Stimulated activated naive CD8-positive, alpha-beta T cell treated with anti-CD3 and anti-CD28 coated beads, Interleukin-15, amount 100 ng/mL, for 72 hours (primary cell): ENCODE measurements at places on chromosomes 2 and 18.
A peak's percentile ranks its signal among the peaks of the same experiment; 100 is the strongest.

DNA sequence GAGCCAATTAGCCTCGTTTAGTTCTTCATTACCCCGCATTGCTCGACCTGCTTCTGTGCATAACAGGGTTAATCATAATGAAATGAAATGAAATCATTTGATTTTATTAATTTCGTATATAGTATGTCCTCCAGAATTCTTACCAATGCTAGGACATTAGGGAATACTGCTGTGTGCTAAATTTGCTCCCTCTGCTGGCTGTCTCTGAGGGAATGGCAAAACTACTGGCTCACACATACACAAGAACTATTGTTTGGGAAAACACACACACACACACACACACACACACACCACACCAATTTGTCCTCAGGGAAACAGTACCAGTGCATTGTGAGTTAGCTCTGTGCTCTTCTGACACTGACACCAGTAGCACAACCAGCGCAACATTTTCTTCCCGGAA is 273.3 kb upstream of the TCF4 start:
- no peak for DNase-seq

GRCh38 chr18:22385718-22386117 is 32.0 kb downstream of the CTAGE1 start:
- no peak for DNase-seq

DNA sequence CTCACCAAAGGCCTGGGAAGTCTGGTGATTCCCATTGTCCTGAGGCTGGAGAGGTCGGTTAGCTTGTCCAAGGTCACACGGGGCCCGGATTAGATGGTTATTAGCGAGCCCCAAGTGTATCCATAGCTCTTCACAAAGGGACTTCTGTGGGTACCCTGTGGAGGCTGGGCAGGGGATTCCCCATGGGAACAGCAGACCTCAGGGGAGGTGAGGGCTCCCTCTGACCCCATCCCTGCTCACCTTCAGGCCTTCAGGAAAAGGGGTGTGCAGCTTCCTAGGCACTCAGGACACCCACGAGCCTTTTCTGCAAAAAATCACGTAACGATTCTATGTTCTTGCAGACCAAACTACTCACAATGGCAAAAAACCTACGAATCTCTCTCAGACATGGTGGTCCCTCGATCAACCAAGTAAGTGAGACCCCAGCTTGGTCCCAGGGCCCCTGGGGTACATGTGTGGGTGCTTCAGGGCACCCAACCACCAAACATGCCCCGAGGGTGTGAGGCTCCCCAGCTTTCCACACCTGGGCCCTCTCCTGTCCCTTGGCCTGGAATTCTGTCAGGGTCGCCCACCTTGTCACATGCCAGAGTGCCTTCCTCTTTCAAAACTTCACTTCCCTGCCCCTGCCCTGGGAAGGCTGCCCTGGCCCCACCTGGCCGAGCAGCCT is 40.3 kb downstream of the PDIA6 start:
- DNase-seq: no peak

DNA sequence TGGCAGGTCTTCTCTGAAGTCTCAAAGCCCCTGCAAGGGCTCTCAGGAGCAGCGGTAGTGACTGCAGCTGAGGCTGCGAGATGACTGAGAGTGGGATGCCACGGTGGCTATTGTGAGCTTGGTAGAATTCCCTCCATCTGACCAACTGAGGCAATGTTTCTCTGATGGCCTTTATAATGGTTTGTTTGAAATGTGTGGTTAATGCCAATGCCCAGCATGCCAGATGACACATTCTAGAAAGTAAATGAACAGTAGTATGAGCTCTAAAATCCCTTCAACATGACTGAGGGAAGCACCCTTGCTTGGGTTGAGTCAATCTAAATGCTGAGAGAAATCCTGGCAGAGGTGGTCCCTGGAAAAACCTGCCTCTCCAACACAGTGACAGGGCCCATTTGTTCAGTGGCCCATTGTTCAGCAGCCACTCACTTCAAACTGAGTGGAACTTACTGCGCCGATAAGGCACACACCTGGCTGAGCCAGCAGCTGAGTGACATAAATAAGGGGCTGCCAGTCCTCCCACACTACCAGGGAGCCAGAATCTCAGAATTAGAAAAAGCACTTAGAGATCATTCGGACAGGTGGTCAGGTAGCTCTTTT is 31.7 kb downstream of the SULT1C2 start:
- no peak for DNase-seq

DNA sequence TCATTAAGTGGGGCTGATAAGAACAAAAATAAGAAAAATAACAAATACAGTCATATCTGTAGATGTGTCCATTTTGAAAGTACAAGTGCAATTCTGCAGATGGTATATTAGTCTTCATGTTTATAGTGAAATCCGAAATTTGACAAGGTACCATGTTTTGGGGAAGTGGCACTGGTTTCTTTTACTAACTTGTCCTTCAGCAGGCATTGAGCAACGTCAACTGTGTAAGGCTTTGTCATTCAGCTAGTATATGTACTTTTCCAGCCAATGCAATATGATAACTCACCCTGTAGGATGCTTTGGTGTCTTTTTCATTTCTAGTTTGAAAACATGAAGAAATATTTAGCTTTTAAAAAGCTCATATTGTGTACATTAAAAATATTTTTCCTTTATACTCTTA is 139.9 kb downstream of the MCFD2 start:
- DNase-seq: no peak

DNA sequence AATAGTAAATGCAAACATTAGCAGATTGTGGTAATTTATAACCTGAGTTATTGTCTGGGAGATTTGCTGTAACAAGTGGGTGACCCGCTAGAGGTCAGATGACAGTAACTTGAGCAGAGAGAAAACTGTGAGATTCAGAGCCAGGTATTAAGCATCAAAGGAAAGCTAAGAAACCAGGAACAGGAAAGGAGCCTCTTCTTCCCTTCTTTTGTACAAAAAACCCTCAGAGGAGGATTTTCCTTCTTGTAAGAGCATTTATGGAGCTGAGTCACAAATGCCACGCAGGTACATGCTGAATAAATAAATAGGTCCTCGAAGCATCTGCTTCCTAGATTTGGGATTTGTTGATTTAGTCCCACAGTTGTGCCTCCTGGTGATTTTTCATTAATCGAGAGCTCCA is 146.5 kb downstream of the SH3BP4 start:
- DNase-seq: no peak

DNA sequence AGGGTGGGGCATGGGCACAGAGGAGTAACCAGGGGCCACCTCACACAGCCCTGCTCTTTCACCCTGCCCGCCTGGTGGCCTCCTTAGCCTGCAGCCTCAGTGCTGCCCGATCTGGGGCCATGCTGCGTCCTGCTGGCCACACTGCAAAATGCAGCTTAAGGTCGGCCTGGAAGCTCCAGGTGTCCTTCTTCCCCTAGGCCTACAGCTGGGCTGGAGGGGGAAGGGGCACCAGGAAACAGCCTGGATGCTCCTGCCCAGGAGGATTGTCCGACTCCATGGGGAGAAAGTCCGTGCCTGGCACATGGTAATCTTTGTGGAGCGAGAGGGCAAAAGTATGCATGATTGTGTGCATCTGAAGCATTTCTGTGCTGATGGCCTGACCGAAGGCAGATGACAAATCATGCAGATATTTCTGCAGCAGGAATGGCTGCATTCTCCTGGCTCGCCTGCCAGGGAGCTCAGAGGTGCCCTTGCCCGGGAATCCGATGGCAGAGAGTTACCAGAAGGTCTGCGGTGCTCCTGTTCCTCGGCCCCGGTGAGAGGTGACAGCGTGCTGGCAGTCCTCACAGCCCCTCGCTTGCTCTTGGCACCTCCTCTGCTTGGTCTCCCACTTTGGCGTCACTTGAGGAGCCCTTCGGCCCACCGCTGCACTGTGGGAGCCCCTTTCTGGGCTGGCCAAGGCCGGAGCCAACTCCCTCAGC is 12.8 kb upstream of the ALPP start:
- no peak for DNase-seq

- DNase-seq: no peak
Measured at GRCh38 chr2:38200598-38200997, 124.6 kb upstream of the CYP1B1 start.

DNA sequence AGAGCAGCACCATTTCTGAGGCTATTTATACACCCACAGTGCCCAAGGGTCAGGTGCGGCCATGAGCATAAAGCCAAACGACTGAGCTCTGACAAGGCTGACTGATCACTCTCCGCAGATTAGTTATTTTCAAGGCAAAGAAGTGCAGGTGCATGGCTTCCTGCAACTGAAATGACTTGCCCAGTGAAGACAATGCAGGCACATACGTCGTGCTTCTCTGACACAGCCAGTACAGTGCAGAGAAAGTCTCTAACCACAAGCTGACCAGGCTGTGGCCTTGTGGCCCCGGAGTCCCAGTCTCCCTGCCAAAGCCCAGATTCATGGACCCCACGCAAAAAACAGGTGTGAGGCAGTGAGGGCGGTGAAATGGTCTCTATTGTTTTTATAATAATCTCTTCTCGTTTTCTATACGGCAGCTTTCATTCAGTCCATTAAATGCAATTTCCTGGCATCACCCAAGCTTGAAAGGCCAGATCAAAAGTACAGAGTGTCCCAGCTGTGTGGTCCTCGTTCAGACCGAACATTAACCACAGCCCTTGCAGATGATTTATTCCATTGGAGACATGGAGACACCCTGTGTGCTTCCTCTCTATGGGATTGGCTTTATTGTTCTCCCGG is 447.0 kb upstream of the ID2 start:
- DNase-seq: no peak

DNA sequence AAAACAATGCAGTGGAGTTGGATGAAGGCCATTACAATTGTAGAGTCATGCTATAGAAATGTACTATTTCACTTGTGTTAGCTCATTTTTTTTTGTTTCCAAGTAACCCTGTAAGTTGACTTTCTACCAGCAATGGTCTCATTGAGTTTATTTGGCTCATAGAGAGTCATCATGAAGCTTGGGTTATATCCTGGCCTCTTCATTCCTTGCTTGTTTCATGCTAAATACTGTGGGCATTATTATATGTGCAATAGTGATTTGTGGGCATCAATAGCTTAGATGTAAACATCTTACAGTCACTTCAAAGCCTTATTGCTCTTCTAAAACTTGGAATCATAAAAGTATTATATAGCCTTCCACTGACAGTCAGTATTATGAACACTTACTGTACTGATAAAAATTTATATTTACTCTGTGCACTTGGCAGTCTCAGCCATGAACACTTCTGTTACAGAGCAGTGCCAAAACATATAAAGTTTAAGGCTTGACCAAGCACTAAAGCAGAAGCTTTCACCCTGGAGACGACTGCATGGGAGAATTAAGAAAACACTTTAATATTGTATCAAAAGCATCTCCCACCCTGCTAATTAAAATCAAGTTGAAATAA is 751.2 kb downstream of the SATB2 start:
- no peak for DNase-seq

- DNase-seq: no peak
Measured at GRCh38 chr2:133489641-133490410, 78.4 kb downstream of the NCKAP5 start.

- no peak for DNase-seq
Measured at GRCh38 chr2:179467111-179467510, 202.5 kb upstream of the SESTD1 start.

DNA sequence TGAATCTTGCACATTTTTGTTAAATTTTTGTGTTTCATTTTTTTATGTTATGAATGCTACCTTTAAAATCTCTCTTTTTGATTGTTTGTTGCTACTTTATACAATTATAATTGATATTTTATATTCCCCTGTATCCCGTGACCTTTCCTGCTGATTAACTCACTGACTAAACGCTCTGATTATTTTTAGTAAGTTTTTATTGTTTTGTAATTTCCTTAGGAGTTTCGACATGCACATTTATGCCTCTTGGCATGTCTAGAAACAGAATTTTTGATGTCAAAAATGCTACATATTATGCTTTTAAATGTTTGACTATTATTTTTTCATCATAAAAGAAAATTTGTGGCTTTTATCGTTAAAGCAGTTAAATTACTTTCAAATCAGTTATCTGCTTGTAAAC is 1131.6 kb upstream of the TMEFF2 start:
- no peak for DNase-seq

GRCh38 chr2:240913810-240914644 is 7.9 kb downstream of the CROCC2 start:
- DNase-seq: peak; percentile 67

DNA sequence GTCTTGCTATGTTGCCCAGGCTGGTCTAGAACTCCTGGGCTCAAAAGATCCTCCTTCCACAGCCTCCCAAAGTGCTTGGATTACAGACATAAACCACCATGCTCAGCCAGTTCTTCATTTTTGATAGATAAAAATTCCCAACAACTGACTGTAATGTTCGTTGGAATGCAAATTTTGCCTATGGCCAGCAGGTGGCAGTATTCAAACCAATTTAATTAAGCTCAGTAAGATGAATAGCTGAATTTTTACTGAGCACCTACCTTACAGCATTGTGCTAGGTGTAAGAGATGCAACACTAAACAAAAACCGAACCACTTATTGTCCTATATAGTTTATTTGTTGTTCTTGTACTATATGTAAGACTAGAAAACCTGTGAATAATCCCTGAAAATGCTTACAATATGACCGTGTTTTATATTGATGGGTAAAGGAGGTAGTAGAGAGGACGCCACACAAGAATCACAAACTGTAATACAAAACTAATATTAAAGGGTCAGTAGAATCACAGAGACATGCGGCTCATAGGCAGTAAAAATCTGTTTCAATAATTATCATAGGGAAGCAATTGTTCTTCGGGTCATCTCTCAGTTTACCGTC is 8.2 kb upstream of the TMEM182 start:
- no peak for DNase-seq

DNA sequence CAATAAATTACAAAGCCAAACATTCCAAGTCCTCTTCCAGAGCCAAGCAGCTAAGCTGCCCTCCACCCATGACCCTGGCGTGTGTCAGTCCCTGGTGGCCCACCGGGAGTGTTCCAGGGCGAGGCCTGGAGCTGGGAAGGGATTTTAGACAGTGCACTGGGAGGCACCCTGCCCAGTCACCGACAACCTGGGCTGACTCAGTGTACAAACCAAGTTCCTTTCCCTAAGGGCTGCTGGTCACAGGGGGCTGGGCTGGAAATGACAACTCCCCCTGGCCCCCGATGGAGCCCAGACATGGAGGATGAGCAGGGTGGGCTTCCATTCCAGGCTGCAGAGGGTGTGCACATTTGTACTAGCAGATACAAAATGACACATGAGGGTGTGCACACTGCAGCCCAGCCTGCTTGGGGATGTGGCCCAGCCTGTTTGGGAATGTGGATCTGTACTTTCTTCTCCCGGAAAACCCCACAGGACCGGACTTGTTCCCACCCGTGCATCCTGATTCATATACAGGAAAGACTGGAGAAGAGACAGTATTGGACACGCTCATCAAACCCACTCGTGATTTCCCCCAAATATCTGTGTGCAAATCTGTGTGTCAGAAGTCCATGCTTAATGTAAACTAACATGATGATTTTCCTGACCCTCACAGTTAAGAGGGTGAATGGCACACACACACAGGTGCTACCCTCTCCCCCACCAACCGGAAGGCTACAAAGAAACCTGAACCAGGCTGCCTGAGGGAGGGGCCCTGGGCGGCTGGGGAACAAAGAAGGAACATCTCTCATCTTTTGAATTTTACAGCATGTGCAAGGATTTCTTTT is 58.9 kb downstream of the NDUFA10 start:
- no peak for DNase-seq

GRCh38 chr2:3575534-3576262 is 638 bp downstream of the RPS7 start:
- no peak for DNase-seq
